ENCODE measurements at places on chromosomes 13 and 19. TPM values are rescaled to one million over a fixed set of nuclear protein-coding genes. Genes with fewer than 3 reads are reported as not detected.

- no peak for DNase-seq
Observed at GRCh38 chr13:33264620-33264978, 21.0 kb downstream of the STARD13 start.

DNA sequence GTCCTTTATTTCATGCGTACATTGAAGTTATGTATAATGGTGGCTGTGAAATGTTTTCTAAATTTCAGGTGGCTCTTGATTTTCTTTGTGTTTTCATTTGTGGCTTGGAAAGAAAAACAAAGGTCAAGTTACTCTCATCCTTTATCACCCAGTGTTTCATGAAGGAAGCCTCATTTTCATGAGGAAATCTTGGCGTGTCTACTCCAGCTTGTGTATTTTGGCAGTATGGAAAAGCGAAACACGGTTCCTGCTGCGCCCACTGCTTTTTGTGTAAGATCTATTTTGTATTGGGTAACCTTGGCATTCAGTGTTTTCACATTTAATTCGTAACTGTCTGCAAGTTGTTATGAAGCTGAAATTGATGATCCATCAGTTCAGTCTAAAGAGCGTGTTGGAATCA lies 147.0 kb upstream of the RNF113B start:
- no peak for DNase-seq

GRCh38 chr19:39874404-39874803 lies 28.2 kb upstream of the FBL start:
- DNase-seq = no peak

- no peak for DNase-seq
Observed at GRCh38 chr13:24076109-24076508, 84.4 kb upstream of the SPATA13 start.

- no peak for DNase-seq
Observed at GRCh38 chr19:54449701-54450069, 686 bp downstream of the LENG8 start.

Gene TICAM1
- 18.4 TPM for total RNA-seq

DNA sequence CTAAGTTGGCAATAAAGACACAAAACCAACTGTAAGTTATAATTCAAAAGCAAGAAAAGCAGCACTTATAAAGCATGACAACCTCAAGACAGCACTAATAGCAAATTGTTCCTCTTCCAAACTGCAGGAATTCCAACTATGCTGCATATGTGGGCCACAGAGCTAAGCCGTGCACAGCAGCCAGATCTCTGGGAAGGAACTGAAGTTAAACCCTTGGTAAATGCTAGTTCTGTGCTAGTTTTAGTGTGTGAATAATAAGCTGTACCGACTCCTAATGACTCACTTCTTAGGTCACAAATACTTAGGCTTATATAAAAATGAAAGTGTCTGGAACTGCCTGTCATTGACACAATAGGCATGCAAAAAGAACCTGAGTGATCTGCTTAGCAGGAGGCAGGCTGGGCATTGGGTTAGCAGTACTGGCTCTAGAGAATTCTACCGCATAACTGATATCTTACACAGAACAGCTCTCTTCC lies 21.2 kb upstream of the GTF3A start:
- no peak for DNase-seq

Gene CCDC70
- 0.19 TPM for total RNA-seq

DNA sequence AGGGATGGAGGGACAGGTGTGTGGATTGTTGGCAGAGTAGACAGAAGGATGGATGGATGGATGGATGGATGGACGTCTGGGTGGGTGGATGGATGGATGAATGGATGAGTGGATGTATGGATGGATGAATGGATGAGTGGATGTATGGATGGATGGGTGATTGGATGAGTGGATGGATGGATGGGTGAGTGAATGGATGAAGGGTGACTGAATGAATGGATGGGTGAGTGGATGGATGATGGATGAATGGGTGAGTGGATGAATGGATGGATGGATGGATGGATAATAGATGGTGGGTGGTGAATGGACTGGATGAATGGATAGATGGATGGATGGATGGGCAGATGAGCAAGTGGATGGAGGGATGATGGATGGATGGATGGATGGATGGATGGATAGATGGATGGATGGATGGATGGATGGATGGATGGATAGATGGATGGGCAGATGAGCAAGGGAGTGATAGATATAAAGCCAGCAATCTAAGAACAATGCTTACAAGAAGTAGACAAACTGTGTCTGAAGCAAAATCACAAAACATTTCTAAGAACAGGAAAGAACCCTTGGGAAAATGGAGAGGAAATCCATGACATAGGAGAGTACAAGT lies 65.2 kb downstream of the INSR start:
- no peak for DNase-seq
